ENCODE measurements at places on chromosomes 6 and 20.

DNA sequence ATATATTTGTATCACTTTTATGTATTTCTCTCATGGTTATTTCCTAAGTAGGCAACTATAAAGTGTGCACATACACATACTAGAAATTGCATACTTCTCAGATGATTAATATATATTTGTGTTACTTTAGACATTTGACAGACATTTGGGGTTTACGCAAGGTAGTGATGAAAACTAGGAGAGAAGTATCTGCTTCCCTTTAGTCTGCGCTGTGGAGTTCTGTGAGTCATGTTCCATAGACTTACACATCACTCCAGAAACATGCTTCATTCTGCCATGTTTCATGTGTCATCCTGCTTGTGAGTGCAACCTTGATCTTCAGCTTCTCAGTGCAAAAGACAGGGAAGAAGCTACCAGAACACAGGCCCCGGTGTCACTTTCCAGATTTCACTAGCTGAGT, 200.7 kb upstream of the BMP2 start:
- DNase-seq: no peak

GRCh38 chr20:47610247-47610944, 108.7 kb downstream of the NCOA3 start:
- peak; percentile 53 for DNase-seq

DNA sequence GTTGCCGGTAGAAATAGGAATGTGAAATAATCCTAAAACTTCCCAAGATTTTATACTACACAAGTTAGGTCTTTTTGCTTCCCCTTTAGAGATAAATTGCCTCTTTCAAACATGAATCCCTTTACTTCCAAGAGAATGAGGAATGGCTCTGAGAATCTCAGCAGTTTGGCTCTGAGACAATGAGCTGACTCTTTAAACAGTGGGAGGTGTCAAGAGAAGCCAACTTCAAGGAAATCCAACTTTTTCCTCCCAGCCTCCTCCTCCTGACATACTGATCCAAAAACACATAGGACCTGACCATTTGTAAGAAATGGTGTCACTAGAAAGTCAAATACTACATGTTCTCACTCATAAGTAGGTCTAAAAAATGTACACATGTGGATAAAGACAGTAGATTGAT, 154.2 kb downstream of the ALDH8A1 start:
- no peak for DNase-seq

- no peak for DNase-seq
Observed at GRCh38 chr20:36391456-36391855, 85.3 kb downstream of the DLGAP4 start.

DNA sequence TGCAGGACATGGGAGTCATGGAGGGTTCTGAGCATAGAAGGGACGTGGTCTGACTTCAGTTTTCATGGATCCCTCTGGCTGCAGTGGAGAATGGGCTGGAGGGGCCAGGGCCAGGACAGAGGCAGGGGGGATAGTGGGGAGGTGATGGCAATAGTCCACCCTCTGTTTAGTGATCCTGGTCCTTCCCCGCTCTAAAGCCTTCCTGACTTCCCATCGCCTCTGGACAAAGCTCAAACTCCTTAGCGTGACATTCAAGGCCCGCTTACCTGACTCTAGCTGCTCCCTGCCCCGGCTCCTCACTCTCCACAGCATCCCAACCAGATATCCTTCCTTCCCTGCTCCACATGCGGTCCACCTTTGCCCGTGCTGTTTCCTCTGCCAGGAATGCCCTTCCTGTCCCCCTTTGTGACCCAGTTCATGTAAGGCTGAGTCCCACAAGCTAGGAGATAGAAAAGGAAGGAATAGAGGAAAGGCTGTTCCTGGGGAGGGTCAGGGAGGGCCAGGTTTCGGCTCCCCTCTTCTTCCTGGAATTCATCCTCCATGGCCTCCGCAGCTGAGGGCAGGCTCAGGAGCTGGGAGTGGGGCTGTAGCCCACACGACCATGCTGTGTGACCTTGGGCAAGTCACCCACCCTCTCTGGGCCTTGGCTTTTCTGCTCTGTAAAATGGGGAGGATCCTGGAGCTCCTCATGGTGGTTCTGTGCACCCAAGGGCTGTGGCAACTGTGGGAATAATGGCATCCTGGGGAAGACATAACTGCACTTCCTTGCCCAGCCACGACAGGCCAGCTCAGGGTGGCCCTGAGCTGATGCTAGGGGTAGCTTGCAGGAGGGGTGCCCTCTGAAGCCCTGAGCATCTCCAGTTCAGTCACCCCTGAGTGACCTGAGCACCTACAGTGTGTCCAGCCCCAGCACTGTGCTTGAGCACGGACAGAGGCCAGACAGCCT, 116.1 kb downstream of the CEBPB start:
- no peak for DNase-seq

DNA sequence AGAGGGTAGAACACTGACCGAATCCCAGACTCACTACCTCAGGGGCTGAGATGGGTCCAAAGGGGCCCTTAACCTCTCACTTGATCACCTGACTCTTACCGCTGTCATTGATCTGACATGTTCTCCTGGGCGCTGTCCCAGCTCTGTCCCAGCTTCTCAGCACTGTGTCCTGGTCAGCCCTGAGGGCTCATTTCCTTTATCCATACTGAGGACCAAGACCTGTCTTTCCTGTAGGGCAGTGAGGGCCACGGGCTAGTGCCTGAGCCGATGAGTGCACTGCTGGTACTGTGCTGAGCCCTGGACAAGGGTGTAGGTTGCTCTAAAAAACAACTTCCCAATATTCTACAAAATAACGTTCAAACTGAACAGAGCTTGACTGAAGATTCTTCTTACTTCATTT, 131.5 kb downstream of the MTHFD1L start:
- DNase-seq: no peak

DNA sequence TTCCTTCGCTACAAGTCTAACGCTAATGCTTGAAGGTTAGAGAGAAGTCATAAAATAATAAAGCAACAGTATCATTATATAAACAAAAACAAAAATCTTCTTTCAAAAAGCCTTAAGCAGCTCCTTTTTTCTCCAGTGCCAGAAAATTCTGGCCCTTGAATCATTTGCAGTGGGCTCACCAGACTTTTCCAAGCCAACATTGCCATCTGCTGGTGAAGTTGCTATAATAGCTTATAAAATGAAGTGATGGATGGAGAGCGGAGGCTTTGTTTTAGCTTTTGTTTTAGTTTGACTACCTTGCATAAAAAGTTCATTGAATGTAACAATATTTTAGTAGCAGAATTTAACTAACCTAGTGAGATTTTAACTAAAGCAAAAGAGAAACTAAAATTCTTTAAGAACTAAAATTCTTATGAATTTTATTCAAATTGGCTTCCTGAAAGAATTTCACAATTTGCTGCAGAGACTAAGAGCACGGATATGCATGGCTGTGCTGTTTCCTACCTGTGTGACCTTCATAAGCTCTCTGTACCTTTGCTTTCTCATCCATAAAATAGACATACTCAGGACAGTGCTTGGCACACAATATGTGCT, 44.8 kb upstream of the SLC2A12 start:
- DNase-seq: peak; percentile 46

GRCh38 chr20:62716198-62716940, 7.7 kb downstream of the NTSR1 start:
- peak; percentile 31 for DNase-seq

- DNase-seq: no peak
Observed at GRCh38 chr6:157928428-157928827, 53.2 kb upstream of the SYNJ2 start.

DNA sequence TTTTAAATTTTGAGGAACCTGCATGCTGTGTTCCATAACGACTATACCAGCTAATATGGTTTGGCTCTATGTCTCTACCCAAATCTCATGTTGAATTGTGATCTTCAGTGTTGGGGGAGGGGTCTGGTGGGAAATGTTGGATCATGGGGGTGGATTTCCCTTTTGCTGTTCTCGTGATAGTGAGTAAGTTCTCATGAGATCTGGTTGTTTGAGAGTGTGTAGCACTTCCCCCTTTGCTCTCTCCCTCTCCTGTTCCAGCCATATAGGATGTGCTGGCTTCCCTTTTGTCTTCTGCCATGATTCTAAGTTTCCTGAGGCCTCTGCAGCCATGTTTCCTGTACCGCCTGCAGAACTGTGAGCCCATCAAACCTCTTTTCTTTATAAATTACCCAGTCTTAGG, 61.8 kb upstream of the NEDD9 start:
- no peak for DNase-seq

GRCh38 chr6:108541843-108542759, 18.6 kb upstream of the FOXO3 start:
- peak; percentile 49 for DNase-seq

DNA sequence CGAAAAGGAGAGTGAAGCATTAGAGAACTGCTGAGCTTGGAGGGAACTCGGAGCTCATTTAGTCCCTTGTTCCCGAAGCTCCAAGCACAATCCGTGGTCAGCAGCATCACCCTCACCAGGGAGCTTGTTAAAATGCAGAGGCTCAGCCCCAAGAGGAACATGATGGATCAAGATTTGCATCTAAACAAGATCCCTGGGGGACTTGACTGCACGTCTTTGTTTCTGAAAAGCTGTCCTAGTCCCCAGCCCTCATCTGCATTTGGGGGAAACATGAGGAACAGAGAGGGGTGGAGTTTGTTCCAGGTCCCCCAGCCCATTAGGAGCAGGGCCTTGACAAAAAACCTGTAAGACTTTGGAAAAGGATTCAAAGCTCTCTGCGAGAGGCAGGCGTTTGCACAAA, 4.1 kb upstream of the LBP start:
- no peak for DNase-seq

DNA sequence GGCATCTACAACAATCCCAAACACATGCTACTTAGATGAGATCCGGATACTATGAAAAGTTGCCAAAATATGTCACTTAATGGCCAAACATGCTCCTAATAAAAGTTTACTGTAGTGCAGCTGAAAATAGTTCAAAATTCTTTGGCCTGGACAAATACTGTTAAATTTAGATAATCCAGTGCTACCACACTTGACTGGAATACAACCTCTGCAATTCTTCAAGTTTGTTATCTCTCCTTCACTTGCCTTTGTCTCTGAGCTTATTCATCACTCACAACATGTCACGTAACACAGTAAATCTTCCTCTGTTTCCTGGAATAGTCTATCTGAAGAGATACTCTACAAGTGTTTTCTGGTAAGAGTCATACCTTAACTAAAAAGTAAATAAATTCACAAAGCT, 10.5 kb upstream of the PLN start:
- no peak for DNase-seq

DNA sequence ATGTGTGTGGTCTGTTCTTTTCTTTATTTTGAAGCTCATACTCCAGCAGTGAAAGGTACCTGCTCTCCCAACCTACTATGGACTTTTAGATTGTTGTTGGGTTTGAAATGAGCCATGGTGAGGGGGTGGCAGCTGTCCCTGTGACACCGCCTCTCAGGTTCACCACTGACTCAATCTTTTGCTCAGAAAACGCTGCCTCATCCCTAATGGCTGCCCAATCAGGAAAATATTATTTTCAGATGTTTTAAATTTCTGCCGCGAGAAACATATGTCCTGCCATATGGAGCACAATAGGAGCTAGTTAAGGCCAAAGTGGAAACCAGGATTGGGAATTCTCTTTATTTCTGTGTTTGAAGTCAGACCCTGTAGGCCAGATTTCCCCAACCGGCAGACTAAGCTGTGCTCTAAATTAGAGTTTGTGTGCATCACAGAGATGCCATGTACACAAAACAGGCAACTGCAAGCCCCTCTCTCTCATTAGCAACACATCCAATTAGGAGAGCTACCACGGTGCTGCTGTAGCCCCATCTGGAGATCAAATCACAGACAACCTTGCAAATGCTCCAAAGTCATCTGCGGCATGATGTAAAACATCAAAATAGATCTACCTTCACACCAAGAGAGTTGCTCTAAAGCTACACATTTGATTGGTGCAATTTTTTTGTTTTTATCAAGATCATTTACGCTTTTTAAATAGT, 144.1 kb upstream of the BACH2 start:
- no peak for DNase-seq

DNA sequence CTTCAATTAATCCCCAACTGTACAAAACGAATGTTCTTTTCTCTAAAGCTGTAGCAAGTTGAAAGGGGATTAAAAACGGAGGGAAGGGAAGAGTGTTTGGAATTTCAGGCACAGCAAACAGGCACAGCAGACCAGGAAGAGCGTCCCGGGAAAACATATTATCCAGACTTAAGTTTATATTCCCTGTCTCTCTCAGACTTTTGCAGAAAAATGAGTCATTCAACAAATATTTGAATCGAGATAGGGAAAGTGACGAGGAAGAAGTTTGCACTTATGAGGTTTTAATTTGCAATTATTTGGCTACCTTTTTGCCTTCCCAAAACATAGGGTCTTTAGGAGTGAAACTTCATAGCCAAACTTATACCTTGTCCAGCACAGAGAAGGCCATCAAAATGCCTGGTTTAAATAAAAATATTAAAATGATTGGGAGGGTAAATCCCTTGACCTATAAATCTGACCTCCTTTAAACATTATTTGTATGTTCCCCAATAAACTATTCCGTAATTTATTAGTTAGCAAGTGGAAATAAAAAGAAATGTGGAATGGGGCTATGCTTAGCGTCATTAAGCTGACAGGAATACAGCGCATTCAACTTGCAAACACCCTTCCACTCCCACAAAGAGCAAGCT, 16.0 kb downstream of the HFE start:
- DNase-seq: no peak

DNA sequence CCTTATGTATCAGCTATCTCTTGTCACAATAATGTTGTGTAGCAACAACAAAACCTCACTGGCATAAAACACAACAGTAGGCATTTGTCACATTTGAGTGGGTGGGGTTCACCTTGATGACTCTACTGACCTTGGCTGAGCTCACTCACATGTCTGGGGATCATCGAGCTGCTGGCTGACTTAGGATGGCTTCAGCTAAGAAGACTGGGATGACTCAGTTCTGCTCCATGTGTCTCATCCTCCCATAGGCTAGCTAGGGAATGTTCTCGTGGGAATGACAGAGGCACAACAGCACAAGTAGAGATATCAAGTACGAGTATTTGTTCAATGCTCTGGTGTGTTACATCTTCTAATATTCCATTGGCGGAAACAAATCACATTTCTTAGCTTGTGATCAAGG, 167.9 kb downstream of the PLCB1 start:
- DNase-seq: no peak

GRCh38 chr6:41963371-41963770, 21.8 kb upstream of the CCND3 start:
- no peak for DNase-seq
